Activated T-cell treated with anti-CD3 and anti-CD28 coated beads for 4 hours (primary cell): ENCODE measurements at places on chromosomes 4 and X.

DNA sequence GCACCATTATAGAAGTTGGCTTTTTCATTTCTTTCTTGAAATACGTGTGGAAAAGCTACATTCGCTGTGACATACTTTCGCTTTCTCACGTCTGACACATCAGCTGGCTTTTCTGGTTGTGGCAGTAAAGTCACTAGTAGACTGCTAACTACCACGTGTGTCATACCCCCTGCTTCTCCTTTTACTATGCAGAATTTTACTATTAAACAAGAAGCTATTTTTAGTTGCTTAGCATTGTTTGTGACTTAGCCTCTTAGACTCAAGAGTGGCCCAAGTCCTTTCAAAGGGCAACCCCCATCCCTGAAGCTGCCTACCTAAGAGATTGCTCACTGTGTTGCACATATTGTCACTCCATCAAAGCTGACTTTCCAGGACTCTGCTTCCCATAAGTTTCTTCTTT lies 2.1 kb upstream of the IL2 start:
- peak; percentile 24 for DNase-seq

GRCh38 chr4:53676402-53676871 lies 85.2 kb upstream of the LNX1 start:
- no peak for DNase-seq

GRCh38 chrX:135436456-135436855 lies 14.7 kb downstream of the SMIM10L2A start:
- DNase-seq = no peak

DNA sequence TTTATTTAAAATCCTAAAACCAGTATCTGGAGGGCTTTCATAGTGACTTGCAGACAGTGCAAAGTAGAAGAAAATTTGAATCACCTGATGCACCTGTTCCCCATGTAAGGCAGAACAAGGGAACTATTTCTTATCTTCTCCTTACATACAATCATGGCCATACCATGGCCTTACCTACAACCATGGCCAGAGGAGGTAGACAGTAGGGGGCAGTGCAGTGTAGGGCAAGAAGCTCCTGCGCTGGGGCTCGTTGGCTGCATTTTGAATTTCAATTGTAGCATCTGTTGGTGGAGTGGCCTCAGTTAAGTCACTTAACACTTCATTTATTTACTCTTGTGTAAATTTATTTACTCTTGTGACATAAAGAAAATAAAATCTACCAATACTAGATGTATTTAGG lies 33.0 kb downstream of the GALNTL6 start:
- no peak for DNase-seq

DNA sequence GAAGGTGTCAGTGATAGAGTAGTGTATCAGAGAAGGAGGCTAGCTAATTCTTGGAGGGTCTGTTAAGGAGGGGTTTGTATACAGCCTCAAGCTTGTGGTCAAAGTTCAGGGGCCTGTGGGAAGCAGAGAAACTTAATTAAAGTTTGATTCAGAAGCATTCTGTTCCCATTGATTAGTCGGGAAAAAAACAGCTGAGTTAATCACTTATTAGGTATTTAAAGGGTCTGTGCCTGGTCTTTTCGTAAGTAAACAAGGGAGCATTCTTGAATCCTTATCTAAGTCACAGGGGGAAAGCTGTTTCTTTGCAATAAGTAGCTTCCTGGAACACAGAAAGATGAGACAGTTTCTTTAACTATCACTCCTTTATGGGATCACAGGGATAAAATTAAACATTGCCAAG lies 492.1 kb downstream of the PCDH10 start:
- DNase-seq = no peak

DNA sequence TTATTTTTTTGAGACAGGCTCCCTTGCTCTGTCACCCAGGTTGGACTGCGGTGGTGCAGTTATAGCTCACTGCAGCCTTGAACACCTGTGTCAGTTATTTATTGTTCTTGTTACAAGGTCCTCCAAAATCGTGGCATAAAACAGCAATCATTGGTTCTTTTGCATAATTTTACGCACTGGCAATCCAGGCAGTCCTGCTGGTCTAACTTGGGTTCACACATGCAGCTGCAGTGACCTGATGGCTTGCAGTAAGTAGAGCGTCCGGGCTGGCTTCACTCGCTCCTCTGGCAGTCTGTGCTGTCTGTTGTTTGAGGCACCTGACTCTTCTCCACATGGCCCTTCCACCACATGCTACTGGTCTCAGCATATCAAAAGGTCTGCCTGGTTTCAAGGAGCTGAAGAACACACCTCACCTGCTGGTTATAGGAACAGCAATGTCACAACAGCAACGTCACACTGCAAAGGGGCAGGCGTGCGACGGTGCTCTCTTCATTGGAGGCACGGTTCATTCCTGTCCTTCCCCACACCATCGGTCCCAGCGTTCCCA lies 894.6 kb downstream of the TRIML1 start:
- DNase-seq = no peak

GRCh38 chr4:114688059-114688458 lies 89.5 kb downstream of the UGT8 start:
- DNase-seq = no peak

- no peak for DNase-seq
Measured at GRCh38 chrX:139475432-139475831, 55.1 kb upstream of the F9 start.

GRCh38 chr4:6885953-6886557 lies 23.6 kb upstream of the TBC1D14 start:
- DNase-seq = no peak

DNA sequence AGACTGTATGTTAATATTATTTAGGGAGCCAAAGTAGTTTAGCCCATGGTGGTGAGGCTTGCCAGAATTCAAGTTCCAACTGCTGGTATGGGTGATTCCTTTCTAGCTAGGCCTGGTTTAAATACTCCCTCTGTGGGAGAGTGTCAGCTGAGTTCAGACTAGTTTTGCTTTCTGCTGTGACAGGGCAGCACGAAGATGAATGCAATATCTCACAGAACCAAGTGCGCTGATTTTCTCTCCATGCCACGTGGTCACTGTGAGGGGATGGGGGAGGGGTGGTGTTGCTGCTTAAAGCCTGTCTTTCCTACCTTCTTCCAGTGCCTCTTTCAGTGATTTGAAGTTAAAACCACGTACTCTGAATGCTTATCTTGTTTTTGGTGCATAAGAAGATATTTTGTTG lies 445.7 kb upstream of the CXorf51B start:
- no peak for DNase-seq

DNA sequence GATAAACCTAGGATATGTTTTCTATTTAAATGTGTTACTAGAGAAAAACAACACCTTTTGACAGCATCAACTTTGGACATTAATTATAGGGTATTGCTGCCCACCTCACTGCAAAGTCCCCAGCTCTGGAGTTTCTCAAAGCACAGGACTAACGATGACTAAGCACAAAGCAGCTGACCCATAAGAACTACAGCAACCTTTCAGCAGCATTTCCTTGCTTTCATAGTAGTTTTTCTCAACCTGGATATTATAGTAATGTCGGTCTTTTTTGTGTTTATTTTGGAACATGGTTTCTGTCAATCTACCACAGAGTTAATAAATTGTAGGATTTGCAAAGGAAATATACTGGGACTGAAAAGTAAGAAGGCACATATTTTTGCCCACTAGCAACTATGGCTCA lies 21.5 kb downstream of the HHIP start:
- DNase-seq = no peak

GRCh38 chr4:166121897-166122296 lies 248.9 kb downstream of the TLL1 start:
- DNase-seq = no peak

DNA sequence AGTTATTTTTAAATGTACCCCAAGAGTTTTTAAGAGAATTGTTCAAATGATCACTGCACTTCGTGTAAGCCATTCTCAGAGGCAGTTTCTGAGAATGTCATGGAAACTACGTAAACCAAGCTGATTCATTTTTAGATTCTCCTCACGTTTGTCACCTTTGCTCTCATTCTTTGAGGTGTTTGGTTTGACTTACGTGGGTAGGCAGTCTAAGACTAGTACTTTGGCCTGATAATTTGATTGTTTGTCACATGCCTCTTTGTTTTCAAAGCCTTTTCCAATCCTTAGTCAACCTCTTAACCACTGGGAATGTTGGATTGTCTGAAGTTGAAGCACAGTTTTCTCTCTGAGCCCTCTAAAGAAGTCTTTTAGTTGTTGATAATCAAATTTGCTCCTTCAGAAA lies 10.5 kb downstream of the SEPTIN11 start:
- DNase-seq = no peak

- no peak for DNase-seq
Measured at GRCh38 chr4:37793562-37793961, 32.9 kb upstream of the PGM2 start.

- no peak for DNase-seq
Measured at GRCh38 chr4:24973747-24974601, 56.8 kb downstream of the LGI2 start.

GRCh38 chr4:78370631-78371372 lies 180.8 kb upstream of the ANXA3 start:
- DNase-seq = no peak

DNA sequence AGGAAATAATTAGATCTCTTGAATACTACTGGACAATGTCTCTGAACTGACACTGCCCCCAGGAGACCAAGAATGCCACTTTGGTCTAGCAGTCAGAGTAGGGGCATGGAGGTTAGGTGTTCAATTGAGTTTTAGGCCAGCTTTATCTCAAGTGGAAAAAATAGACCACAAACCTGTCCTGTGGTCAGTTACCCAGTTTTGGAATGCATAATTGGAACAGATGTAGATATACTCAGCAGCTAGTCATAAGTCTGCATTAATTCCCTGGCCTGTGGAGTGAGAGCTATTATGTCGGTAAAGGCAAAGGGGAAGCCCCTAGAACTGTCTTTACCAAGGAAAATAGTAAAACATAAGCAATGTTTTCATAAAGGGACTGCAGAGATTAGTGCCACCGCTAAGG lies 587.7 kb downstream of the GLUD2 start:
- no peak for DNase-seq

DNA sequence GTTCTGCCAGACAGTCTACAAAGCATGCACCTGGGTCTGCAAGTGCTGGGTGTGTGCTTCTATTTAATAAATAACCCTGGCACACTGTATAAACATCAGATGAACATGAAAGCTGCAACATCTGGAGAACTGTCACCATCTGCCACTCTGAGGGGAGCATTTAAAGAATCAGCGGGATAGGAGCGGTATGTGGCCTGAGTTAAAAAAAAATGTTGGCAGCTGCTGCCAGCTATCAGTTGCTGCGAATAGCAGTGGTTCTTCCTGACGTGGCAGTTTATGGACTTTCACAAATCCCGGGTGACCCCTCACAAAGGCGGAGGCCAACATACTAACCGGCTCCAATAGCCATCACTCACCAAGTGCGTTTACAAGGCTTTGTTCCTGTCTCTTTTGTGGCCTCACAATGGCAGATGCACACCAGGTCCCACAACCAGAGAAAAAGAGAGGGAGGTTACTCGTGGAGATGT lies 95.1 kb downstream of the RASL11B start:
- no peak for DNase-seq

DNA sequence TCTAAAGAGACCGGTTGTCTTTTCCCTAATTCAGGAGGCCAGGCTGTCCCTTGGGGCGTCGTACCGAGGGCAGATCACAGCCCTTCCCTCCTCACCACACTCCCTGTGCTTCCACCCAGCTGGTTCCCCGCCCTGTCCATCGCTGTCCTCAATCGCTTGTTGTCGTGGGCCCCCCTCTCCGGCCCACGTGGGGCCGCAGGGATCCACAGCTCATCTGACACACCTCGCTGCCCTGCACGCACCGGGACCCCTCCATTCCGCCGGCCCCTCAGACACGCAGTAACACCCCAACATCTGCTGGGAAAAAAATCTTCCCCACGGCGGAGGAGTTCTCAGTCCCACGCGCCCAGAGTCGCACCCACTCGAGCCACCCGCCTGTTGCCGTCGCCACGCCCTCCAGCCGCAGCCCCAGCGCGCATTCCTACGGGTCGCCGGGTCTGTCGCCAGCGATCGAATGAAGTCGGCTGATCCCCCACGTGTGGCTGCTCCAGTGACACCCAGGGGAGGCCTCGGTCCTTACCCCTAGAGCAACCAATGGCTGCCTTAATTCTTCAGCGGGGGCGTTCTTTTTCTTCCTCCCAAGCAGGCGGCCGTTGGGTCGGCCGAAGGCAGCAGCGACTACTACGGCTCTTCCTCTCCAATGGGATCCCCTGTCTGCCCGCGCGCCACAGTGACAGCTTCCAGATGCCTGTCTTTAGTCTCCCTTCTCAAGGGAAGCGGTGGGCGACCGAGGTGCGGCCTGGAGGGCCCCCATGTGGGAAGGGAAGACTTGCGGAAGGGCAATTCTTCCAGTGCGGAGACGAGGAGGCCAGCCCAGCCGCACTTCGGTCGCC lies 893 bp upstream of the SEPTIN11 start:
- peak; percentile 50 for DNase-seq

- DNase-seq = no peak
Measured at GRCh38 chrX:74423289-74423998, 2.2 kb downstream of the SLC16A2 start.

DNA sequence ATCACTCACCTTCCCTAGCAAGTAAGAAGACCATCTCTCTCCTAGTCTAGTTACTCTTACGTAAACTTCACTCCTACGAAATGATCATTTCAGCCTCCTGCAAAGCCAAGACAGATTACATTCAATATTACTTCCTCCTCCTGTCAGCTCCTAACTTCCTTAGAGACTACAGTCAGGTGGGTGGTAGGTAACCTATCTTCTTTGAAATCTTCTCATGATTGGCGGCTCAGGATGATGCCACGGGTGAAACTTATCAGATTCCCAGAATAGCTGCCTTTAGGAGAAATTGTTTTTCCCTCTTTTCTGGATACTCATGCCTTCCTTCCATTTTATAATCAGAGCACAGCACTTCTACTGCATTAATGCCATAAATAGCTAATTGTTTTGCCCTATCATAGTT lies 744.8 kb upstream of the HS3ST1 start:
- no peak for DNase-seq

GRCh38 chrX:11151799-11152559 lies 40.8 kb downstream of the HCCS start:
- DNase-seq = no peak

- no peak for DNase-seq
Measured at GRCh38 chr4:2733844-2734574, 22.1 kb downstream of the TNIP2 start.

DNA sequence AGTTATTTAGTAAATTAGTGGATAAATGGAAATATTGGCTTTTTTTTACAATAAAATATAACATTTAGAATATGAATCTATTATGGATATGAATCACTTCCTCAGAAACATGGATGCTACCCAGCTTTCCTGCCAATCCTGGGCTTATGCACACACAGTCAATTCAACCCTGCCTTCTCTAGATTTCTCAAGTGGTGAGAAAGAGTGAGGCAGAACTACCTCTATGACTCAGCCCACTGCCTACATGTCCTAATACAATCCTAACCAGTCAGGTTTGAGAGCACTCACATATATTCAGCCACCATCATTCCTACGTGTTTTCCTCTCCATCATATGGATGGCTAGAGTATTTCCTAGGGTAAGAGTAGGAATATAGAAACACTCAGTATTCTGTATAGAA lies 91.1 kb upstream of the ANKRD50 start:
- DNase-seq = no peak

GRCh38 chrX:70479922-70480659 lies 35.5 kb downstream of the DLG3 start:
- DNase-seq = no peak

DNA sequence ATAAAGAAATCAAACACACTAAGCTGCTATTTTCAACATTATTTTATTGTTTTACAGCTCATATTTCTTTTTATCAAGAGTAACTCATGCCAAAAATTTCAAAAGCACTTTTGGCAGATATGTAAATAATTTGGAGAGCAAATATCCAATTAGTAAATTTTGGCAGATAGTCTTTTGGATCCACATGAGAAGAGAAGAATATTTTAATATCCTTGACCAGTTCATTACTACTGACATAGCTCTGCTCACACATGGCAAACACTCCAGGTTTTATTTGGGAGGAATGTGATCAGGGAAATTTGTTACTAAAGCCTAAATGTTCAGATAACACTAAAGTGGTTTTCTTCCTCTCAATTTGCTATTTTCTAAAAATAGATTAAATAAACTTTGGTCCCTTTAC lies 1054.3 kb downstream of the FAT4 start:
- no peak for DNase-seq
